GM20000 (cell line): ENCODE measurements at places on chromosomes 6 and 20.

GRCh38 chr6:20569000-20569610 lies 34.8 kb downstream of the CDKAL1 start:
- no peak for DNase-seq

GRCh38 chr20:50987493-50988210 lies 29.0 kb downstream of the MOCS3 start:
- peak; percentile 80 for DNase-seq

DNA sequence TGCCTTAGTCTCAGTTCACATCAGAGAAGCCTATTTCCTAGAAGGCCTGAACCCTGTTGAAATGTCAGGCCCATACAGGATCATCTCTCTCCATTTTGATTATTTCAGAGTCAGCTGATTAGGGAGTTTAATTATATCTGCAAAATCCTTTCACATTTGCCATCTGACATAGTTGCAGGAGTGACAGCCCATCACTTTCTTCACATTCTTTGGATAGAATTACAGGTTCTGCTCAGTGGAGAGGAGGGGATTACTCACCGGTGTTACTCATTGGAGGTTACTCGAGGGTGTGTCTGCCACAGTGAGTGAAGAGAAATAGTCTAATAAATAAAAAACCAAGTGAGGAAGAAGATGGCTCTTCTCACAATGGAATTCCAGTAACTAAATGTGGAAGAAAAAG lies 216.8 kb downstream of the TMEM242 start:
- DNase-seq = no peak

GRCh38 chr6:37972994-37973757 lies 153.6 kb downstream of the ZFAND3 start:
- DNase-seq = no peak

- DNase-seq = no peak
Observed at GRCh38 chr6:21426841-21427490, 166.6 kb upstream of the SOX4 start.

DNA sequence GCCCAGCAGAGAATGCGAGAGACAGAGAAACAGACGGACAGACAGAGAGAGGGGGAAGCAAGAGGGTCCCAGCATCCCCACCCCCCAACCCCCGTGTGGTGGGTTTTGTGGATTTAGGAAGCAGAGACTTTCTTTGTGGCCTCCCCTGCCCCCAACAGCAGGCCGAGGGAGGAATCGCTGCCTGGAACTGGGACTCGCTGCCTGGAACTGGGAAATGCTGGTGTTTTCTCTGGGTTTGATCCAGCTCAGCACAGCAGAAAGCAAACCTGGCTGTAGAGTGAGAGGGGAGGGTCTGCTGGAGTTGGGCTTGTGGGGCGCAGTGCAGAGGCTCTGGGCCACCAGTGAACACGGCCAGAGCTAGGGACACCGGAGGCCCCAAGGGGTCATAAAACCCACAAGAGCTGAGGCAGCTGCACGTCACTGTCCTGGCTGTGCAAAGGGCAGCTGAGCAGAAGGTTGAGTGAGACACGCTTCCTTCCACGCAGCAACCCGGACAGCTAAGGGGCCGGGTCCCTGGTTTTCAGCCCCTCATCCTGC lies 181.8 kb downstream of the TAF4 start:
- DNase-seq = no peak

DNA sequence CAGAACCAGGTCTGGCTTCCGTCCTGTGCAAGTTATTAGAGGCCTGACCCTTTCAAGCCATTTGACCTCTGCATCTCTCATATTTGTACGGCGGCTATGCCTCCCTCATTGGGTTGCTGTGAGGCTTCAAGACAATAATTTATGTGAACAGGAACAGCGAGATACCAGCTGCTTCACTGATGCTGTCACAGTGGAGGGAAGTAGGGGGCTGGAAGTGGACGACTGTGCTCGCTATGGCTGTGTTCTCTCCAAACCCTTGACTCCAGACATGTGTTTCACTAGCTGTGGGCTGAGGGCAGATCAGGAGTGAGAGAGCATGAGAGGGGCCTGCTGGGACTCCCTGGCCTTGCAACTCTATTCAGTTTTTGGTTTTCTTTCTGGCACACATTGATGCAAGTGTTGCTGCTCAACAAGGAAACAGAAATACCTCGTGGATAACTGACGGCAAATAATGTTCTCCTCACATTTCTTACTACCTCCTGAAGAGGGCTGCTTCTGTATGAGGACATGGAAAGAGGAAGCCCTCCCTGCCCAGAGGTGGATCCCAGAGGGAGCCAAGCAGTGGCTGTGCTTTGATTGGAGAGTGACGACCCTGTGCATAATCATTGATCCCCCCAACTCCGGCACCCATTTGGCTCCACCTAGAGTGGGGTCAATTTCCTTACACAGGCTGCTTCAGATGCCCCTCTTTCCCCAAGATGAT lies 34.7 kb upstream of the SCP2D1 start:
- DNase-seq = no peak

DNA sequence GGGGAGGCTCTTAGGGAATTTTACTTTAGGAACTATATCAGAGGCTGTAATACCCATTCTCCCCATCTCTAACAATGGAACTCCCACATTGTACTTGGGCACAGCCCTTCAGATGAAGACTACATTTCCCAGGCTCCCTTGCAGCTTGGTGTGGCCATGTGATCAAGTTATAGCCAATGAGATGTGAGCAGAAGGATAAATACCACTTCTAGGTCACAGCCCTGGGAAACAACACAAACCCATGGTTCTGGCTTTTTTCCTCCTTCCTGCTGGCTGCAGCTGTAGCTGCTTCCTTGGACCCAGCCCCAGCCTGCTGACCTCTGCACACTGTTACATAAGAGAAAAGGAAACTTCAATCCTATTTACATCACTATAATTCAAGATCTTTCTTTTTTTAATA lies 445.9 kb upstream of the JARID2 start:
- DNase-seq = peak; percentile 39

GRCh38 chr6:124535746-124536145 lies 426.5 kb upstream of the RNF217 start:
- no peak for DNase-seq

GRCh38 chr20:11429168-11429567 lies 488.5 kb upstream of the BTBD3 start:
- no peak for DNase-seq

- DNase-seq = no peak
Observed at GRCh38 chr6:170089963-170090362, 200.9 kb downstream of the DLL1 start.

DNA sequence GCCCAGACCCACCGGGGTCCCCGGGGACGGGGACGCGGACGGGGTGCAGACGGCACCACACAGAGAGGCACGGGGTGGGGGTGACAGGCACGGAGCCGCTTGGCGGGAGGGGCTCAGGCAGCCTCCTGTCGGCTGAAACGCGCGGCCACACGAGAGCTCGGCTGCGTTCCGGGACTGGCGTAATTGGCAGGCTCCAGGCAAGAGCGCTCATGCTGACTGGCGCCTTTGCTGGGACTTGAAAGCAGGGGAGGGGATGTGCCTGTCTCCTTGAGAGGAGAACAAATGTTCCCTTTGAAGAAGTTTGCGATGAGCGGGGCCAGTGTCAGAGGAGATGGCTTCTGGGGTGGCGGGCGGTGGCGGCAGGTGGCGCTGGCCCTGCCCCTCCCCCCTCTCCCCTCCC lies 25.8 kb downstream of the BHLHE23 start:
- no peak for DNase-seq

DNA sequence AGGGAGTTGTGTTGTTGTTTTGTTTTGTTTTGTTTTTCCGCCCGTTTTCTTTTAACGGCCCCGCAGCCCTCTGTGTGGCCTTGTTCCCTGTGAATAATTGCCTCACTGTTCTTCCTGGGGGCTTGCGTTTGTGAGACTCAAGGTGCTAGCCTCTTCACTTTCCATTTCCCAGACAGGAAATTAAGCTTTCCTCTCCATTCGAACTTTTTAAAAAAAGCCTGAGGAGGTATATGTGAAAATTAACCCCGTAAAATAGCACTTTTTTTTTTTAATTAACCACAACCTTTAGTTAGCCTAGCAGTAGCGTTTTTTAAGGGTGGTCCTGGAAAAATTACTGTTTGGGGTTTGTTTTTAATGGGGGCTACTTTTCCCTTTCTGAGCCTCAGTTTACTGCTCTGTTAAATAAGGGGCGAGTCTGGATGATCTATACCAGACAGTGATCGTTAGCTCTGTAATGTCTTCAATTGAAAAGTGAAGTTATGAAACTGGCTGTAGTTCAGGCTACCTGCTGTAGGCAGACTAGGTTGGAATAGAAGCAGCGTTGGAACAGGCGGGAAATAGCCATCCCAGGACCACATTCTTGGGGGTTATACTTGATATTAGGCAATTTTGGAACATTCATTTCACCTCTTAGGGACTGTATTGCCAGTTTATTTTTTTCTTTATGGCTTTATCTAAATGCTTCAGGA lies 1.7 kb downstream of the STX16 start:
- DNase-seq = no peak

- no peak for DNase-seq
Observed at GRCh38 chr20:54227751-54228150, 19.9 kb downstream of the PFDN4 start.
